ENCODE measurements at places on chromosomes 3 and 15.

DNA sequence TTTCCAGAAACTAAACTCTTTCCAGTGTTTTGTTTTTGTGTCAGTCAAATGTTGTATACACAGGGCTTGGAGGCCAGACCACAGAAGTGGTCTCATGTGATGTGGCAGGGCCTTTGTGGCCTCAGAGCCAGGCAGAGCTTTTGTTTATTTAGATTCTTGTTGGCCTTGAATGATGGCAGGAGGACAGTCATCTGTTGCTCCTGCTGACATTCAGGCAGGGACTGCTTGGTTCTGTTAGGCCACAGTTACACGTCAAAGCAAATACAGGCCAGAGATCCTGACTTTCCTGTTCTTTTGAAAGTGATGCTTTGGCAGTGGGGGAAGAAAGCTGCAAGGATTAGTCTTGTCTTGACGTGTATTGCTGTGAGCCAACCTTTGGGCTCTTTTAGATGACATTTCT, 325.1 kb downstream of the CACNA2D3 start:
- no peak for DNase-seq

DNA sequence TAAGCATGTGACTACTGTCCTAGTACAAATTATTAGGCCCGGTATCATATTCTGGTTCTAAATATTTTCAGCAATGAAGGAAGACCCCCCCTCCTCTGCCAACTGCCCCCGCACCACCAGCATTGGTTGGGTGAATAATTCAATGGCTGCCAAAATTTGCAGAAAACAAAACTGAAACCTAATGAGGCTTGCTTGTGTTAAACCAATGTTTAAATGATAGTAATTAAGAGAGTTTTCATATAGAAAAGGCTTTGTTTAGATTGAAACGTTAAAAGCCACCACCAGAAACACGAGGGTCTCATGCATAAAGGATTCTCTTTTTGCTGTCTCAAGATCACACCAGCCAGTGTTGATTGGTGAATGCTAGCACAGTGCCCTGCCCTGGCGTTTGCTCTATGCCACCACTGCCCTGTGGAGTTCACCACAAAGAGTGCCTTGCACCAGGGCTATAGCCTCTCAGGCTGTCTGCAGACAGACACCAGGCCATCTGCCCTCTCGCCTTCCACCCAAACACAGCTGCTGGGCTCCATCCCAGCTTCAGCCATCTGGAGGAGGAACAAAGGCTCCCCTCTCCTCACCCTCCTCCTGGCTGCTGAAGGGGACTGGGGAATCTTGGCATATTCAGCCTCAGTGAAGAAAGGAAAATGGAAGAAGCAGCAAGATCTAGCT, 200.3 kb upstream of the PFN2 start:
- DNase-seq: peak; percentile 88

DNA sequence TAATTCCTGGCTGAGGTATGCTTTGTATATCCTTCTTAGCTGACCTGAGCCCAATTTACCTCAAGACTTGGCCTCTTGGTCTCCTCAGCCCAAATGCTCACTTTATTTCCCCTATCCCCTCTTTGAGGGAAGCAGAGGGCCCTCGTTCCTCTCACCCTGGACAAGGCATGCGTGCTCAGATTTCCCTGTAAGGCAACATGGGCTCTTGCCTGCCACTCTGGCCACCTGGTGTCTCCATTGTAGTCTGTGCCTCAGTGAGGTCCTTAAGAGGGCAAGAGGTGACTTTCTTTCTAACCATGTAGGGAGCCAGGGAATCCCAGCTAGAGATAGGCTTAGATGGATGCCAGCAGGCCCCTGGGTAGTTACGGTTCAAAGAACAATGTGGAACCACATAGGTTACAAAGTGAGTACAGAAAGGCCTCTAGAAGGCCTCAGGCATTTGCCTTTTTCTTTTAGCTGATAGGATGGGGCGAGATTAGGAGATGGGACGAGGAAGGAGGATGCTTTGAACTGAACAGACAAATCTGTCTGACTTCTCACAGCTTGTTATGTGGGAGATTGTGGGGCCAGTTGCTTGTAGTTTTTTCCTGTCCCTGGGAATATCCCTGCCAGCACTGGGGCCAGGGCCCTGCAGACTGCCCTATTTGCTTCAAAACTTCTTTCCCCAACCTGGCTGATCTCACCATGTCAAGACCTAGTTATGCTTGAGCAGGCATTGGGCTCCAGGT, 1.1 kb upstream of the INTS14 start:
- no peak for DNase-seq

GRCh38 chr3:145032791-145033190, 1061.2 kb downstream of the DIPK2A start:
- DNase-seq: no peak

DNA sequence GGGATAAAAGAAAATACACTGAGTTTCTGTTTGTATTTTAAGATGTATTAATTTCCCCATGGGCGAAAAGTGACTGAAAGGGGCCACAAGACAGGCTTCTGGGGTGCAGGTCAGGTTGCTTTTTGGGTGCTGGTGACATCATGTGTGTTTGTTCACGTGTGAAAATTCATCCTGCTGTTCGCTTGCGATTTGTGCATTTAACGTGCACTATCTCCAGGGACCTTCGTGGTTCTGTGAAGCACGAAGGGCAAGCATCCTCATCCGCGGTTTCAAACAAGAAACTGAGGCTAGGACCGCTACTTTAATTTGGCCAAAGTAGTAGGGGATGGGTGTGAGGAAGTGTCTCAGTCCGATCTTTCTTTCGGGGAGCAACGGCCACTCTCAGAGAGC, 1.6 kb upstream of the SMAD6 start:
- DNase-seq: no peak

GRCh38 chr3:52370531-52370930, 54.4 kb downstream of the DNAH1 start:
- DNase-seq: no peak

- peak; percentile 69 for DNase-seq
Observed at GRCh38 chr3:50436114-50436674, 67.2 kb downstream of the CACNA2D2 start.

- DNase-seq: no peak
Observed at GRCh38 chr15:89004726-89005030, 83.6 kb upstream of the ABHD2 start.

DNA sequence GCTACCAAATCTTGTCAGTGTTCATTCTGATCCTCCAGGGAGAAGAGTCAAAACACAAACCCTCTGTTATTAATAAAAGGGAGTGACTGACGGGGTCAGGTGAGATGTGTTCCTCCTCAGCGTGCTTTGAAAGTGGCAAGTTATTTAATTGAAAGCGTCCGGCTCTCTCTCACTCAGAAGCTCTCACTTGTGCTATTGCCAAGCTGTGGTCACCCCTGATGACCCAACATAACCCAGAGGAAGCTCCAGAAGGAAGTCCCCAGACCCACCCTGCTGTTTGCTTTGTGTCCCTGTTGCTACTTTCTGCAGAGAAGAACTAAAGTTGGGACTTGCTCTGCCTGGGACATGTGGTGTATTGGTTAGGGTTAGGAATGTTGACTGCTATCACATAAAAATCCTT, 235.6 kb downstream of the EDEM1 start:
- DNase-seq: no peak

- DNase-seq: no peak
Observed at GRCh38 chr15:89657686-89658200, 2.5 kb upstream of the KIF7 start.

DNA sequence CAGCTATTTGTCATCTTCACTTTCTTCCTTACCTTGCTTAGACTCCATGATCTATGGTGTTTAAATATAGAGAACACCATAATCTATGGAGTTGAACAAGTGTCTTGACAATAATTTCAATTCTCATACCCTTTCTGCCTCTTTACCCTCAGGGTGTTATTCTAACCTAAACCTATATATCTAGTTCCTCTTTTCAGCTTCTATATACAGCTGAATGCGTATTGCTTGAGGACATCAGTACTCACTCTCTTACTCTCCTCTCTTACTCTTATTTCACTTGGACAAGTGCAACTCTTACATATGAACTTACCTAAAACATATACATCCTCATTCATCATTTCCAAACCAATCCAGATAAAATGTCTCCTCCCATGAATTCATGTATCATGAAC, 187.1 kb downstream of the RAP2B start:
- no peak for DNase-seq

DNA sequence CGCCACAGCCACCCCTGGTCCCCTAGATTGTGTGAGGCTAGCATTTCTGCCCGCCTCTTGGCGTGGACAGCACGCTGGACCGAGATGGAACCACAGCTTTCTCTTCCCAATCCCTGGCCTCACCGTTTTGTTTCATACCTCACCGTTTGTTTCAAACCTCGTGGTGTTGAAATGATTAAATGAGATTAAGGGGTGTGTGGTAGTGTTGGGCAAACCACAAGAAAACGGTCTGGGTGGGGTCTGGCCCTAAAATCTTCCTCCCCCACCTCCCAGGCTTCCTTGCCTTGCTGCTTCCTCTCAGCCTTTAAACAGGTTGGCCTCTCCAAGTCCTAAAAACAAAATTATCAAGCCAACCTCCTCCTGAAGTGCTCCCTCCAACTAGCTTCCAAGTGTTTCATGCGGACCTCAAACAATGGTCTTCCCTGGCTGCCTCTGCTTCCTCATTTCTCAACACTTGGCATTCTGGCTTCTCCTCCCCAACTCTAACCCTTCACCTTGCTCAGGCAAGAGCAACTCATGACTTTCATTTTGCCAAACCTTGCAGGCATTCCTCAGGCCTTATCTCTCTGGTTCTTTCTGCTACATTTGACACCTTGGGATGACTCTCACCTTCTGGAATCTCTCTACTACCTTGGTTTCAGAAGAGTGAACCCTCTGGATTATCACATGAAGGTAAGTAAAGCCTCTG, 1.4 kb upstream of the ATP13A3 start:
- DNase-seq: no peak

GRCh38 chr15:68586274-68586961, 7.6 kb downstream of the CORO2B start:
- no peak for DNase-seq

GRCh38 chr15:51263726-51264125, 74.7 kb downstream of the CYP19A1 start:
- no peak for DNase-seq

DNA sequence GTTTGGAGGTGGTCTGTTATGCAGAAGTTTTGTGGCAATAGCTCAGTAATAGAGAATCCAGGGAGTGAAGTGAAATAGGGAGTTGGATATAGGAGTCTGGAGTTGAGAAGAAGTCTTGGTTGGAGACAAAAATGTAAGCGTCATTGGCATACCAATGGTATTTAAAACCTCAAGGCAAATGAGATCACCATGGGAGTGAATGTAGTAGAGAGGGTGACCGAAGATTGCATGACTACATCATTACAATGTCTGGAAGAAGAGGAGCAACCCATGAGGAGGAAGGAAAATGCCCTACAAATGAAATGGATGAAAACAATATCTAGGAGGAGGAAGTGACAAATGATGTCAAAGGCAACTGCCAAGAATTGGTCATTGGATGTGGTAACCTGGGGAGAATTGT, 54.4 kb downstream of the CNTN4 start:
- no peak for DNase-seq

DNA sequence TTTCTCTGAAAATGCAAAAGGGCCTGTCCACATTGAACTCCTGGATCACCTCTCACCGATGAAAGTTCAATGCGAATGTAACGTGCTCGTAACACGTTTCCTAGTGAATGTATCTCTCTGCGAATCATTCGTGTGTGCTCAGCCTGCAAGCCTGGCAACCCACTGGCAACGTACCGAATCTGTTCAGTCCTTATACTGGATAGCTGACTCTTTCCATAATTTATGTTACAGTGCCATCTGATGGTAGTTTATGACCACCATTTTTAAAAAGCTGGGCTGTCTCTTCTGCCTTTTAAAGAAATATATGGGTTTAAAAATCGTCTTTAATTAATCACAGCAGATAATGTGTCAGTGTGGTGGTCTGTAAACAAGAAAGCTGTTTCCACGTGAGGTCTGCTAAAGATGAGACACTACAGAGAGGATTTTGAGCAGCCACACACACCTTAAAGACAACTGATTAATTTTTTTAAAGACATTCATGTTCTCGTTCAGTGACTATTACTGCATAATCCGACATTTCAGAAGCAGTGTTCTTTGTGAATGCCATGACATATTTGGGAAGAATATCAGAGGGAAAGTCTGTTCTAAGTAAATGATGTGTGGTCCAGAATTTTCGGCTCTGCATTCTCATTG, 69.4 kb upstream of the FOXP1 start:
- peak; percentile 86 for DNase-seq

- peak; percentile 51 for DNase-seq
Observed at GRCh38 chr3:57160765-57161538, 4.2 kb downstream of the IL17RD start.

GRCh38 chr15:44207643-44208042, 12.6 kb upstream of the FRMD5 start:
- no peak for DNase-seq

- no peak for DNase-seq
Observed at GRCh38 chr3:148211725-148212124, 486.0 kb upstream of the AGTR1 start.

DNA sequence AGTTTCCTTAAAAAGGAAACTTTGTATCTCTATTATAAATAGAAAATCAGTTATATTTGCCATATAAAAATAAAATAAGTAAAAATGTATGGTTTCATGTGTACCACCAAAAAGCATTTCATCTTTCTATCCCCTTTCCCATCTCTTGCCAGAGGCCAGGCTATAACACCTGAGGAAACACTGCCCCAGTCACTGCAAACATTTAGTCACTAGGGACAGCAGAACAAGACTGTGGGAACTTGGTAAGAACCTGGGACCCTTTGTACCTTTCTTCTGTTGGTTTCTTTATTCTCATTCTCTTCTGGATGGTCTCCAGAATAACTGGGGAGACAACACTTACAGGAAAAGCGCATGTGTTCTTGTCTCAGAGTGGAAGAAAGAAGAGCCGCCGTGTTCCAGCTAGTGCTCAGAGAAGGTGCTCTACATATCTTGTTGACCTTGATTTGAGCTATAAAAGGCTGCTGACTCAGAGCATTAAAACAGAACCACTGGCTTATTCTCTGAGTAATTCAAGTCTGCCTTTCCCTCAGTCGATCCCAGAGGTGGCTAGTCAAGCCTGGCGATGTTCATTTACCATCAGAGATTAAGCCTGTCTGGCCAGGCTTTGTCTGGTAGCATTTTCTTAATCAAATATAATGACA, 361.6 kb downstream of the RBMS3 start:
- no peak for DNase-seq

DNA sequence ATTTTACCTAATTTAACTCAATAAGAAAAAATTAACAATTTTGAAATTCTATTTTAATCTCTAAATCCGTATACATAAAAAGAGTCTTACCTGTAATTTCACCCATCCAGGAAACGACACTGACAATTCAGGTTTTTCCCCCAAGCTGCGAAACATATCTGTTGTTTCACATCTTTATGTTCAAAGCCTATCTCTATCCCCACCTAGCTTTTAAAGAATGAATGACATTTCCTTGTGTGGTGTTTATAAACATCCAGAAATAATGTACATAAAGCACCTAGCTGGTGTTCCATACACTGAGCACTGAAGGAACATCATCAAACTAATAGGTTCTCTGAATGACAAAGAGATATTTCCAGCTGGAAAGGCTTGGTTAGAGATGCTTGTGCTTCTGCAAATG, 867.8 kb downstream of the SQOR start:
- DNase-seq: no peak

Measured in lung (tissue), 17 donors.